ENCODE measurements at places on chromosomes 1 and 21.
A peak's percentile ranks its signal among the peaks of the same experiment; 100 is the strongest.

GRCh38 chr1:55472115-55472514 lies 257.0 kb upstream of the USP24 start:
- DNase-seq = no peak

GRCh38 chr21:42553435-42553834 lies 39.8 kb downstream of the SLC37A1 start:
- no peak for DNase-seq

DNA sequence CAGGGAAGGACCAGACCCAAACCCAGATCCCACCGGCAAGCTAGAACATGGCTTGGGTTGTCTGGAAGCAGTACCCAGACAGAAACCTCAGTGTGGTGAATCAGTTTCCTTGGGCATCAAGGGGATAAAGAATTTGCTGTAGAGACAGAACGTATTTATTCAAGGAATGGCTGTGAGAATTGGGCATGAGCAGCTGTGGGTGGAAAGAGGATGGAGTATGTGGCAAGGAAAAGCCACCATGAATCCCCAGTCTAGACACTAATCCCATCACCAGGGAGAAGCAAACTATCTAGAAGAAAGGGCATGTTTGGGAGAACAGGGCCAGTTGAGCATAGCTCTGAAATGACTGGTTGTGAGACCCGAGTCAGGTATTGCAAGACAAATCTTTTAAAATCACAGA lies 109.2 kb downstream of the TOMM20 start:
- DNase-seq = no peak

GRCh38 chr1:64268653-64269557 lies 65.5 kb downstream of the UBE2U start:
- DNase-seq = peak; percentile 26

DNA sequence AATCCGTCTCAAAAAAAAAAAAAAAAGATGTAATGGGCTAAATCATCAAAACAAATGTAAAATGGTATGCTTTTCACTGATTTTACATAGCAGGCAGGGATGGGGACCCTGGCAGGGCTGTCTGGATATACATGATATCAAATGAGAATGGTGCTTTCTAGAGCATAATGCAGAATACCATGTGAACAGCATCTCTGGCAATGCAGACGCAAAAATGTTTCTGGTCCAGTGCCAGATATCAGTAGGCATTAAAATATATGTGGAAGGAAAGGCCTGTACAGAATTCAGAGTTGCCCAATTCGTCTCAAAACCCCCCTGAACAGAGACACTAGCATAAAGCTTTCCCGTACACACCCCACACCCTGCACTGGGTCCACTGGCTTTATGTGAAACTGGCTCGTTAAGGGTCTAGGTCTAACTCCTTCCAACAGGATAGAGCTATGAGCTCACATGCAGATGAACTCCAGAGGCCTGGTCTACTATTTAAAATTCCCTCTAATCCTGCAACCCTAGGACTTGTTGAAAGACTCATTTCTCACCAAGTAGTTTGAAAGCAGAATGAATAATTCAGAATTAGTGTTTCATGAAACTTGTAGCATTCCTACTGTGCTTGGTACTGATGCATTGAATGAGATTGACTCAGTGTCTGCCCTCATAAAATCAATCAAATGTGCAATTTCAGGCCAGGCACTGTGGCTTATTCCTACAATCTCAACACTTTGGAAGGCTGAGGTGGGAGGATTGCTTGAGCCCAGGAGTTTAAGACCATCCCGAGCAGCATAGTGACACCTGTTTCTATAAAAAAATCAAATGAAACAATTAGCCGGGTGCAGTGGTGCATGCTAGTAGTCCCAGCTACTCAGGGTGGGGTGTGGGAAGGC lies 2.6 kb upstream of the MYSM1 start:
- no peak for DNase-seq

DNA sequence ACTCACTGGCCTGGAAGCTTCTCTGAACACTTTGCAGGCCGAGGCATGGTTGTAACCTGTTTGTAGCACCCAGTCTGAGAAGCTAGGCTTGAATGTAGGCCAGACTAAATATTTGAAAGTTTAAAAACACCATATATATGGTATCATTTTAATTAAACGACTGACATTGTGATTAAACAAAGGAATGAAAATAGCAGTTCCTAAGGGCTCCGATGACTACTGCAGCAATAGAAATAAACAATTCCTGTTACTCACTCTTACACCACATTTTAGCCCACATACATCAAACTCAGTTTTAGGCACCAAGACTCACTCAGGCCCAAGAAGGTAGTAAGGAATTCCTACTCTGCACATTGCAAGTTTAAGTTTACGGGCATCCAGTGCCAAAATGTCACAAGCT lies 281.2 kb downstream of the AKT3 start:
- no peak for DNase-seq

GRCh38 chr1:223074445-223075300 lies 68.4 kb downstream of the TLR5 start:
- no peak for DNase-seq

GRCh38 chr1:151693057-151693651 lies 23.4 kb downstream of the CELF3 start:
- no peak for DNase-seq

DNA sequence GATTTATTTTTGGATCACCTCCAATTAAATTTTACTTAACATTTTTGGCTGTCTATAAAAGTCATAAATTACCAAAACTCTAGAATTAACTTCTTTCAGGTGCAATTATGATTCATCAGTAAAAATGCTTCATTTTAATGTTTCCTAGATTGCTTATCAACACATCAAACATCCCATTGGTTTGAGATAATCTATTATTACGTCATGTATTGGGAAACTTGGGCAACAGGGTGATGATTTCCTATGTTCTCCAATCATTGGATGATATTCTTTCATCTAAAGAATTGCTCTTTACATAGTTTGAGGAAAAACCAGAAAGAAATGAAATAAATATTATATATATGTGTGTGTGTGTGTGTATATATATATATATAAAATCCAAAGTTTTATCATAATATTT lies 76.8 kb upstream of the KCNJ6 start:
- DNase-seq = no peak

- no peak for DNase-seq
Measured at GRCh38 chr1:35834218-35834617, 26.4 kb downstream of the AGO4 start.

- no peak for DNase-seq
Measured at GRCh38 chr1:30046751-30047150, 676.6 kb downstream of the MATN1 start.

GRCh38 chr1:22410928-22411495 lies 40.6 kb upstream of the ZBTB40 start:
- no peak for DNase-seq

DNA sequence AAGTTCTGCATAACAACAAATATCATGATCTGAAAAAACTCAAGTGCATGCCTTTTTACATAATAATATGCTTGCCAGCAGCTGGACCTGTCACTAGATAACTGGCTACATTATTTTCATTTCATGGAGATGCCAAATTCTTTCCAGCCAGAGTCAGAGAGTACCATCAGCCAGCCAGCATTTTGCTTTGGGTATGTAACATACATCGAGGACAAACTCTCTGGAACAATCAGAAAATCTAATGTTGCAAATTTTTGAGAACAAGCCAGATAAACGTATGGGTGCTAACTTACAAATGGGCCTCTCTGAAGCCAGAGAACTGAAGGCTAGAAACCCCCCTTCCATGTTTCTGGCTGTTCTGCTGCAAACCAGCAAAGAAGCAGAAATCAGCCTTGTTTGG lies 76.3 kb upstream of the BACE2 start:
- no peak for DNase-seq

DNA sequence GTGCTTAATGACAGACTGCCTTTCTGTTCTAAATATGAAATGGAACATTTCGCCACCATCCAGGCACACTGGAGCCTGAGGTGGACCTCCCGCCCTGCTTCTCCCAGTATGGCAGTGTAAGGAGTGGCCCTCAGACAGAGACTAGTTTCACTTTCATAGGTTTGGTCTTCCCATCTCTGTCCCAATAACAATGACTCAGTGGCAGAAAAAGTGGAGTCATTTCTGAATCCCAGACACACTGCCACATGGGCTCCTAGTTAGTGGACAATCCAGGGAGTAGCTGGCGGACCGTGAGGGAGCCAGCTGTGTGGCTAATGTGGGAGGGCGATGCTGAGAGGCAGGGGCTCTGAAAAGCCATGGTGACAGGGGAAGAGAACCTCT lies 95.6 kb upstream of the TSPAN2 start:
- DNase-seq = no peak

DNA sequence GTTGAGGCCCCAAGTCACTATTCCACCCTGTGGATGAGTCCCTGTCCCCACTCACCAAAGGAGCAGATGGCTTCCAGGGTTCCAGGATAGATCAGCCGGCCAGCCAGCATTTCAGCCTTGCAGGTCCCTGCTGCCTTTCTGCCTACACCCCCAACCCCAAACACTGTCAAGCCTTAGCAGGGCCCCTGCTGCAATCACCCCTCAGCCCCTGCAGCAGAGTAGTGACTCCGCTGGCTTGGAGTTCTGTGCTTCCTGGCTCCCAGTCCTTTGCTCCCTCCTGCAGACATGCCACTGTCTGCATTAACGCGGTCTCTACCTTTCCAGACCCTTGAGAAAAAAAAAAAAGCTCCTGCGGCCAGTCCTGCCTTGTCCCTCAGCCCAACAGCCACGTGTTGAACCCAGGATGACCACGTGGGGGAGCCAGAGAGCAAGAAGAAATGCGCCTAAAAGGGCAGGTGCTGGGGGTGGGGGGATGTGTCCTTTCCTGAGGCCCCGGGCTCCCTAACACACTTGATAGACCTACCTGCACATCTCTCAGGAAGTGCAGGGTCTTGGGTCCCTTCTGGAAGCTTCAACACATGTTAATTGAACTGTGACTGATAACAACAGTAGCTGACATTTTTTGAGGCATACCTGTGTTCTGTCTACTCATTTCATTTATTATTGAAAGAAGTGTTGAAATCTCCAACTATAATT lies 37.4 kb downstream of the RASSF5 start:
- peak; percentile 72 for DNase-seq

- DNase-seq = no peak
Measured at GRCh38 chr1:202952818-202953217, 5.3 kb downstream of the ADIPOR1 start.

- DNase-seq = no peak
Measured at GRCh38 chr1:149937759-149938158, 1.1 kb upstream of the MTMR11 start.

GRCh38 chr1:88191917-88192316 lies 492.2 kb upstream of the PKN2 start:
- DNase-seq = no peak

GRCh38 chr1:211517006-211517405 lies 25.0 kb upstream of the RD3 start:
- DNase-seq = no peak

GRCh38 chr1:51336711-51337110 lies 6.3 kb upstream of the TTC39A start:
- no peak for DNase-seq

DNA sequence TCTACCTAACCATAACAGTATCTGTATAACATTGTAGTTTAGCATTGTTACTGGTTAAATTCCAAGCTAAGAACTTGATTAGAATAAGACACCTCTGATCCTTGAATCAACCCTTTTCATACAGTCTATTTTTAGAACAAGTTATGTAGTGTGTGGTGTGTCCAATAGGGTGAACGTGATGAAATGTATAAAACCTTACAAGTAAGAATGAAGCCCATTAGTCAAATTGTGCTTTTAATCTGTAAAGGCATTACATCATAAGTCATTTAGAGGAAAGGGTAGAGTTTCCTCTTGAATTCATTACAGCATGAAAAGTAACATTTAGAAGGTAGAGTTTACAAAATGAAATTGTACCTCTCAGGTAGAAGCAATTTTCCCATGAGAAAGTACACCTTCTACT lies 479.2 kb downstream of the LTN1 start:
- no peak for DNase-seq

DNA sequence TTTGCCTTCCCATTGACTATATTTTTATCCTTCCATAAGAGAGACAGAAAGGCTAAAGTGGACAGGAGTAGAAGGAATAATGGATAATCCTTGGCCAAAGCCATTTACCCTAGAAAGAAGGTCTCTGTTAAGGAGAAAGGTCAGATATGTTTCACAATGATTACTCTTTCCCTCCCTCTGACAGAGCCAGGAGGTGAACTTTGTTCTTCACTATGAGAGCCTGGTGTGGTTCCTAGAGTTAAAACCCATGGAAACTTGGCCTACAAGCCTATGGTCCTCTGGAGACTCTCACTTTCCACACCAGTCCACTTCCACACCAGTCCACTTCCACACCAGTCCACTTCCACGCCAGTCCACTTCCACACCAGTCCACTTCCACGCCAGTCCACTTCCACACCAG lies 479.9 kb upstream of the ZP4 start:
- no peak for DNase-seq

- no peak for DNase-seq
Measured at GRCh38 chr1:188247255-188247654, 1418.5 kb downstream of the PLA2G4A start.

DNA sequence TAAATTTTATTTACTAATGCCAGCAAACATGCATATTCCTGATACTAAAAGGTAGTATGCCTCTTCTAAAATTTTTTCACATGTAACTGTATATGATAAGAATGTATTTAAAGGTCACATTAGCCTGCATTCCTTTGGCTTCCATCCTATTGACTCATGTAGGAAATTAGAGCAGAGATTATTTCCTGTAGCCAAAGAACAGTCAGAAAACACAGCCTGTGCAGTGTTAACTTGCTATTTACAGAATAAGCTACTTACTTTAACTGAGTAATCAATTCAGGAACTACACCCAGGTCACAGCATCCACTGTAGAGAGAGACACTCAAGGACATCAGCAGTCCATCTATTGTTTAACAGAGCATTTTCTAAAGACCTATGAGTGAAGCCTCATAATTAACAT lies 154.5 kb upstream of the ADGRL4 start:
- DNase-seq = no peak

DNA sequence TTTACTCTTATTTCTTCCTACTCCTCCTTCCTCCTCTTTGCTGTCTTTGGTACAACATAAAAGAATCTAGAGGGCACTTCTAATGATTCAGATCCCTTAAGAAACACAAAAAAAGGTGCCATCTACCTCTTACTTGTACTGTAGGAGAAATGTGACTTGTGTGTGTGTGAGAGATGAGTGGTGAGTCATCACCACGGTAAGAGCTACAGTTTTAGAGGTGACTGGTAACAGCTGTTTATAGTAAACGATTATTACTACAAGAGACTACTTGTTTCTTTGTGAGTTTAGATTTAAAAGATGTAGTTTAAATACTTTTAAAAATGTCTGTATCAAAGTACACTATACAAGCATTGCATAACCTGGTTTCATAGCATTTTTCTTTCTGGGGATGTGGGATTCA lies 40.4 kb downstream of the SLC35D1 start:
- no peak for DNase-seq

GRCh38 chr1:4380564-4381168 lies 273.7 kb upstream of the AJAP1 start:
- no peak for DNase-seq

- DNase-seq = no peak
Measured at GRCh38 chr21:31988492-31989290, 115.9 kb downstream of the HUNK start.

- no peak for DNase-seq
Measured at GRCh38 chr21:17903029-17903806, 84.1 kb upstream of the C21orf91 start.

- DNase-seq = no peak
Measured at GRCh38 chr1:172776071-172776470, 117.2 kb downstream of the FASLG start.

GRCh38 chr1:151635479-151636072 lies 23.7 kb downstream of the SNX27 start:
- no peak for DNase-seq
